GM23338 (cell line): ENCODE measurements at places on chromosomes 11 and 22. TPM values are rescaled to one million over a fixed set of nuclear protein-coding genes. Genes with fewer than 3 reads are reported as not detected.

The DEFB131B gene
- not detected in 2 replicates for total RNA-seq

The MS4A5 gene
- total RNA-seq = not detected in 2 replicates

The OR52H1 gene
- total RNA-seq = 0.28 TPM in 1 of 2 replicates, not detected in the other

The NAV2 gene
- 42.3 and 45.0 TPM in 2 replicates for total RNA-seq

The AIFM3 gene
- 0.45 and 1.7 TPM in 2 replicates for total RNA-seq

DNA sequence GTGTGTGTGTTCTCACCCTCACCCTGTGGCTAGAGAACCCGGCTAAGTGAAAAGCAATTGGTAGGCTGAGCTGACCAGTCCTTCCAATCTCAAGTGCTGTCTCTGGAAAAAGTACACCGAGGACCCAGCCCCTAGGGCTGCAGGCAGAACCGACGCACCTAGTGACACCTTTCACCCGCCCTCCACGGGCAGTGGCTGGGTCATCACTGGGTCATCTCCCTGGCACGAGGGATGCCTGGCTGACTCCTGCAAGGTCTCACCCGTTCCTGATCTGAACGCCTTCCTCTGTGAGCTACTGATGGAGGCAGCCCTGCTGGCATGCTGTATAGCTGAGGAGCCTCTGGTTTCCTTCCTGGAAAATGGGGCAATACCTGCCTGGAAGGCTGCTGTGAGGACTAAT is 311.5 kb downstream of the NTM start:
- no peak overlapping the region for H3K4me3 ChIP-seq
- no peaks in the 10 kb centered on the region for H3K36me3 ChIP-seq
- H3K27me3 ChIP-seq = no peaks in the 10 kb centered on the region
- no peak overlapping the region for H3K27ac ChIP-seq
- H3K4me1 ChIP-seq = peaks cover 12% of the 10 kb centered on the region
- DNase-seq = no peak

- no peak overlapping the region for H3K27ac ChIP-seq
- DNase-seq = no peak
- no peaks in the 10 kb centered on the region for H3K27me3 ChIP-seq
Measured at GRCh38 chr11:125978181-125978716, 32.4 kb downstream of the VSIG10L2 start.

DNA sequence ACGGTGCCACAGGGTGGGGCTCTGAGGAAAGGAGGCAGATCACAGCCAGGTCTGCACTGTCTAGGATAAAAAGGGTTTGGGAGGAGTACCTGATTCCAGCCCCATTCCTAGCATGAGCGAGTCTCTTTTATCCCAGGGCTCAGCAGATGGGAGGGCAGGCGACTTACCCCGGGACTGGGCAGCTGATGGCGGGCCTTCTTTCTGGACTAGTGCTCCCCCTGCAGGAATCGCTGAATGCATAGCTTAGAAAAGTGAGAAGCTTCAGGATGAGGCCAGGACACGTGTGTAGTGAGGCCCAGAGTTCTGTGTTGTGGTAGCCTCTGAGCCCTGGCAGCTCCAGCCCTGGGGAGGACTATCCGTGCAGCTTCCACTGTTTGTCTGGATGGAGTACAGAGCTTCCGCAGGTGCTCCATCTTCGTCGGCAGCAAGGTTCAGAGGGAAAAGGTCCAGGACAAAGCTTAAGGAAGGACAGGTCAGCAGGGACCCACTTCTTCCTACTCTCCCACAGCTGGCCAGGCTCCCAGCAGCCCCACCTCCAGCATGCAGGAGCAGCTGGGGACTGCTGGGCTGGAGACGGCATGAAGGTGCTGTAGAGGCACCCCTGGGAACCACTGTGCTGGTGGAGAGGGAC is 30.4 kb downstream of the COMMD9 start:
- no peak overlapping the region for H3K27ac ChIP-seq
- no peak overlapping the region for H3K4me3 ChIP-seq
- H3K4me1 ChIP-seq = no peaks in the 10 kb centered on the region
- H3K36me3 ChIP-seq = no peaks in the 10 kb centered on the region

DNA sequence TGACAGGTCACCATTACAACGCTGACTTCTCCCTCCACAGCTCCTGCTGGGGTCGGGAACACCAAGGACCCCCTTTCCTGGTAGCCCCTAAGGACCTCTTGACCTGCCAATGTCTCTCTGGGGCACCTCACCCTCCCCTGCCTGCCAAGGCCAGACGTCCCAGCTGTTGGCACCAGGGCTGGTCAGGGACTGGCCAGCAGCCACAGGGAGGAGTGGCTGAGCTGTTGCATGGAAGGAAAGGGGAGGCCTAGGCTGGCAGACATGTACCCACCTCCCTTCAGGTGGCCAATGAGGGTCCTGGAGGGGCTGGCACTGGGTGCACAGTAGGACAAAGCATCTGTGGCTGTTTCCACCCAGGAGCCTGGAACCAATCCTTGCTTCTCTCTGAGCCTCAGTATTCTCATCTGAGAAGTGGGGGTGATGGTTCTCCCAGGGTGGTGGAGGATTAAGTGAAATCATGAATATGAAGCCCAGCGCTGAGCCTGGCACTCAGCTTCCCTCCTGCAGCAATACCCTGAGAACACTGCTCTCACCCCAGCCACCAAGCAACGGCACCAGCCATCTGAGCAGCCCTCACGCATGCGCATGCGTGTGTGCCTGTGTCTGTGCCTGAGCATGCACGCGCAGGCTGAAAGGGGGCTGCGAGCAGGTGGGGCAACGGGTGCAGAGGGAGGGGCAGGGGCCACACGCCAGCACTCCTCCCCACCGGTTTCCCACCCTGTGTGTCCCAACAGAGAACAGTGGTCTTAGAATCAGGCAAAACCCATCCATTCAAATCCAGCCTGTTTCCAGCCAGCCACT is 5.9 kb downstream of the KCNJ4 start:
- H3K36me3 ChIP-seq = no peaks in the 10 kb centered on the region
- DNase-seq = no peak
- no peak overlapping the region for H3K4me3 ChIP-seq
- peaks cover 8% of the 10 kb centered on the region; the same call in 1 of the 2 replicates for H3K4me1 ChIP-seq

DNA sequence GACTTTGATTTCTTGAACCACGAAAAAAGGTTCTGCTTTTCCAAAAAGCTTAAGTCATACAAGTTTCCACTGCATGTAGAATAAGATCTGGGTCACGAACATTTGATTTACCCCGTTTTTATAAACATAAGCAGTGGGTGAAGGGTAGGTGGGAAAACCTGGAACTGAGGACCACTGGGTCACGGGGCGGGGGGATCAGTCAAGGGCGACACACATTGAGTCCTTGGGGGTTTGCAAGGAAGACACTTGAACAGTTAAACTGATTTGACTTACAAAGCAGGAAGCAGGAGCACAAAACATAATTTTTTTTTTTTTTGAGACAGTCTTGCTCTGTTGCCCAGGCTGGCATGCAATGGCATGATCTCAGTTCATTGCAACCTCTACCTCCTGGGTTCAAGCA is 10.9 kb downstream of the FADS3 start:
- H3K4me3 ChIP-seq = no peak overlapping the region
- no peaks in the 10 kb centered on the region for H3K36me3 ChIP-seq
- no peaks in the 10 kb centered on the region for H3K27me3 ChIP-seq
- H3K27ac ChIP-seq = no peak overlapping the region; the same call in 1 of the 2 replicates

- H3K27me3 ChIP-seq = no peaks in the 10 kb centered on the region
- H3K27ac ChIP-seq = peak overlapping the region; percentile 85
- no peaks in the 10 kb centered on the region for H3K36me3 ChIP-seq
- DNase-seq = peak; percentile 95
- H3K4me3 ChIP-seq = peak overlapping the region; percentile 35
Measured at GRCh38 chr11:12724301-12725054, 50.3 kb downstream of the TEAD1 start.

- H3K36me3 ChIP-seq = no peaks in the 10 kb centered on the region
- no peaks in the 10 kb centered on the region for H3K4me1 ChIP-seq
- H3K27ac ChIP-seq = no peak overlapping the region
- DNase-seq = no peak
- no peak overlapping the region for H3K4me3 ChIP-seq
- no peaks in the 10 kb centered on the region for H3K27me3 ChIP-seq
Measured at GRCh38 chr11:96948066-96948465, 558.3 kb downstream of the JRKL start.
